ENCODE measurements at places on chromosomes 5 and 9.

- no peak for DNase-seq
These were observed 13.3 kb upstream of the SLC31A2 start for GRCh38 chr9:113137196-113138168.

- no peak for DNase-seq
These were observed 476.6 kb upstream of the TNC start for GRCh38 chr9:115594557-115594956.

DNA sequence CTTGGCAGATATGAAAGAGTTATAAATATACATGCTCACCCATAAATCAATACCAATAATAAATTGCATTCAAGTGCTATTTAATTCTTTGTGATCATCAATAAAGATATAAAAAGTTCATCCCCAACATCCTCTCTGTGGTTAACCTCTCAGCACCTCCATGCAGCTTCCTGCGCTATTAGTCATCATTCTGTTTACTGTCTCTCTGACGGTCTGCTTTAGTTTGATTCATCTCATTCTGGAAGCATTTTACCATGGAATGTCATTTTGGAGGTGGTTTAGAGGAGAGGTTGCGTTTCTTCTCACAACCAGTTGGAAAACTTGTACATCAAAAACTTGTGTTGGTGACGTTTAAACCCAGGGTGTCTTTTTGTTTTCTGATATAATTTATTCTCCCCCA, 486.6 kb downstream of the BRINP1 start:
- no peak for DNase-seq

- DNase-seq, result no peak
These were observed 609.9 kb downstream of the ACTL7B start for GRCh38 chr9:108245901-108246300.

DNA sequence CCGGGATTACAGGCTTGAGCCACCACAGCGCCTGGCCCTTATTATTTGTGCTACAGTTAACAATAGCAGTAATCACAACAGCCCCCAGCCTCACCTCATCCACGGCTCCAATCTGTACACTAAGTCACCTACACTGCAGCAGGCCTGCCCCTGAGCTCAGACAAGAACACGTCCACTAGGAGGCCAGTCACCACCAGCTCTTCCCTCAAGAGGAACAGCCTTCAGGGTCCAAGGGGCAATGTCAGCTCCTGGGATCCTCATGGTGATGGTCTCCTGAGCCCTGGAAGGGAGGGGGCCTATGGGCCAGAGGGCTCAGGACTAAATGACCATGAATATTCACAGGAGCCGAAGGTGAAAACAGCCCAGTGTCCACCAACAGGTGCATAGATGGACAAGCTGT, 67.7 kb downstream of the VAV2 start:
- DNase-seq, result no peak

DNA sequence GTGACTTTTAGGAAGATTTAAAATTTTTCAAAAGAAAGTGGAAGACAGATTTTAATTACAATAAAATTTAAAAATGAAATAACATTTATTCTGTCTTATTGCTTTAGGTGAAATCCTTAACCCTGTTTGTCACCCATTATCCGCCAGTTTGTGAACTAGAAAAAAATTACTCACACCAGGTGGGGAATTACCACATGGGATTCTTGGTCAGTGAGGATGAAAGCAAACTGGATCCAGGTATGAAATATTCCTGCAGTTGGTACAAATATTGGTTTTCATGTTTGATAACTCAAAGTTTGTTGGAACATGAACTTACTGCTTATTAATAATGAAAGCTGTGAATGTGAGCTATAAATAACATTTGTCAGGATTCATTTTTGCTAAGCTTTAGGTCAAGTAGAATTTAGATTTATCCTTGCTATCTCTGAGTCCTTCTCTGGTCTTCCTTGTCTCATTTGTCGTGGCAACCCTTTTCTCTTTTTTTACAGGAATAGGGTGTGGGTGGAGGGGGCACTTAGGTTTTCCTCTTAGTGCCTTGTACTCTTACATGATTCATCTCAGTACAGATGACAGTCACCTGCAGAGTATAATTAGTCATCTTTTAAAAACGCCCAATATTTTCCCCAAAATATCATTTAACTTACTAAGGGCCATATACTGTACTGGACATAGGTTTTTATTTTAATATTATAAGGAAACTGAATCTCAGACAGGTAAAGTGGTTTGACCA, 95.3 kb upstream of the RASGRF2 start:
- DNase-seq, result no peak

- no peak for DNase-seq
These were observed 153.2 kb downstream of the GOLPH3 start for GRCh38 chr5:32020946-32021345.

- no peak for DNase-seq
These were observed 142.2 kb upstream of the ABCA1 start for GRCh38 chr9:105070176-105070575.

- DNase-seq, result no peak
These were observed 84.5 kb upstream of the SPEF2 start for GRCh38 chr5:35533156-35533555.

DNA sequence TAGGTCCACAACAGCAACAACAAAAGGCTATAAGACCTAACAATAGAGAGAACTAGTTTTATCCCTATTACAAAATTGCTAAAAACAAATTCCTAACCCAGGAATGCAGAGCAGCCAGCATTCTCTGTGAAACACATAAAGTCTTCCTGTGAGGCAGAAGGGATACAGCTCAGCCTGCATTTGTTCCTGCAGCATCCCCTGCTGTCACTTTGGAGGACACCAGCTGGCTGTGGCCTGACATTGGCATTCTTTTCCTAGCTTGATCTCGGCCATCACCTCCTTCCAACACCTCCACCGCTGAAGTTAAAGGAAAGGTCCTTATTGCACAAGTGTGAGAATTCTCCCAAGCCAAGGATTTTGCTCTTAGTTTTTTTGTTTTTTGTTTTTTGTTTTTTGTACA, 186.1 kb downstream of the SNCAIP start:
- no peak for DNase-seq

DNA sequence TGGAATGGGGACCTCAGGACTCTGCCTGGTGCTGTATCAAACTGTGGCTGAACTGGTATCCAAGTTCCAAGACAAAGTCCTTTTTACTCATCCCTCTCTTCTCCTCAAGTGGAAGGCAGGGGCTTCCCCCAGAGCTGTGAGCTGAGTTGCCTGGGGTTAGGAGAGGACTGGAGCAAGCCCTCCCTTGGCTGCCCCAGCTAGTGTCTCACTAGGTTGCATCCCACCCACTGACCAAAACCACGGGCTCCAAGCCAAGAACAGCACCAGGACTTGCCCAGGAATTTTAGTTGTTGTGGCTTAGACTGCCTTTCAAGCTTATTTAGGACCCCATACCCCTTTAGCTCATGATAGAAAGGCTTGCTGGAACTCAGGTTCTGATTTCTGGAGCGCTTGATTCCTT, 158.7 kb upstream of the TNC start:
- no peak for DNase-seq

DNA sequence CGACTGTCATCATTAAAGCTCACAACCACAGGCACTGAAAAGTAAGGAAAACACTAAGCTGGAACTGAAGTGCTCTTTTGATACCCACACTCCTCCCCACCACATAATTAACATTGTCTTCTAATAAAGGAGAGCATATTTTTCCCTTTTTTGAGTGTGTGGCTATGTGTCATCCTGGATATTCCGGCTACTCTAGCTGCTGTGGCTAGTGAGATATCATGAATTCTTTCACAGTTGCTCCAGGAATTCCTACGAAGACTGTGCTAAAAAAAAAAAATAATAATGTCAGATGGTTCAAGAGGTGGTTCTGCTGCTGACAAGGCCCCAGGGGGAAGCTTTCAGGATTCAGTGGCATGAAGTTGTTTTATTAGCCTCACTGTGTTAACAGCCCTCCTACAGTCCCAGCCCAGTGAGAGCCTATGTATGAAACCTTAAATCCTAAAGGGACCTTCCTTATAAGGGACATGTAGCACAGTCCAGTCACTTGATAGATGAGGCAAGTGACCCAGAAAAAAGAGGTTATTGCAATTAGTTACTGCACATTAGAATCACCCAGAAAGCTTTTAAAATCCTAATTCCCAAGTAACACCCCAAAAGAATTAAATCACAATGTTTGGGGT, 46.6 kb downstream of the TMEM252 start:
- no peak for DNase-seq

GRCh38 chr5:103962023-103962422, 399.4 kb upstream of the NUDT12 start:
- DNase-seq, result no peak

GRCh38 chr5:90365328-90365727, 44.2 kb downstream of the CETN3 start:
- DNase-seq, result no peak
